ENCODE measurements at places on chromosomes 2 and 18. TPM values are rescaled to one million over a fixed set of nuclear protein-coding genes. Genes with fewer than 3 reads are reported as not detected.

KRTCAP3 gene
- total RNA-seq: 21.1 TPM

ZNF385B gene
- total RNA-seq: not detected

CDC42EP3 gene
- 60.3 TPM for total RNA-seq

- peak overlapping the region; percentile 16 for H3K4me3 ChIP-seq
- H3K4me1 ChIP-seq: peaks cover 3% of the 10 kb centered on the region
- no peaks in the 10 kb centered on the region for H3K27me3 ChIP-seq
- H3K36me3 ChIP-seq: no peaks in the 10 kb centered on the region
- no peak for DNase-seq
- peak overlapping the region; percentile 61 for H3K27ac ChIP-seq
Observed at GRCh38 chr2:203853722-203854121, 13.8 kb upstream of the CTLA4 start.

ITGB6 gene
- total RNA-seq: not detected

DNA sequence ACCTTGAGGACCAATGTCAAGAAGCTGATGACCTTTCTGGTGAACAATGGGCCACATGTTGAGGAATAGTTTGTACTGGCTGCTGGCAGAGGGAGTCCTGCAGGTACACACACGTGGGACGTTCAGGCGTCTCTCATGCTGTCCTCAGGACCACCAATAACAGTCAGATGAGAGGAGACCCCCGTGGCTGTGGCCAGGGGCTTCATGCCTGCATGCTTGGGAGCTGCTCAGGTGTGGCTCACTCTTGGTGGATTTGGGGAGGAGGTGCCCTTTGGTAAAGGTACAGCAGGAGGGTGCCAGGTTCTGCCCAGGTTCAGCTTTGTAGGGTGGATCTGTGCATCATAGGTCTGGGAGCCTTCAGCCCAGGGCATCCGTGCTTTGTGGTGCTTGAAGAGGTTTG is 62.9 kb upstream of the PXDN start:
- no peak for DNase-seq
- H3K36me3 ChIP-seq: no peaks in the 10 kb centered on the region
- no peak overlapping the region for H3K27ac ChIP-seq

DNA sequence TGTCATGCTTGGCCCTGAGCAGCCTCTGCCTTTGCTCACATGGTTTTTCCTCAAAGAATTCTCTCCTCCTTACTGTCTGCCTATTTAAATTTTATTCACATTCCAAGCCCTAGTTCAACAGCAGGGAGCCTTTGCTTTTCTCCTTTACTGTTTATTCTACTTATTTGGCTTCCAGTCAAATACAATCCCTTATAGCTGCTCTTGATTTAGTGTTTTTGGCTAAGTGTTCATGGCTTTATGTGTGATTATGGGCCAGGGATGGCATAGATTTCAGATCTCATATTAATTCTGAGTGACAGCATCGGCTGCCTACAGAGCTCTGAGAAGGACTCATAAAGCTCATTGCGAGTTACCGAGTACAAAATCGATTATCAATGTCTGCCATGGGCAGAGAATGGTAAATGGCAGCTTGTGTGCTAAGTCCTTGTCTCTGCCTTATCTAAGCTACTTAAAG is 106.7 kb downstream of the METTL8 start:
- peak overlapping the region; percentile 76 for H3K27ac ChIP-seq
- DNase-seq: no peak
- H3K36me3 ChIP-seq: no peaks in the 10 kb centered on the region

TRIM54 gene
- total RNA-seq: not detected

DNA sequence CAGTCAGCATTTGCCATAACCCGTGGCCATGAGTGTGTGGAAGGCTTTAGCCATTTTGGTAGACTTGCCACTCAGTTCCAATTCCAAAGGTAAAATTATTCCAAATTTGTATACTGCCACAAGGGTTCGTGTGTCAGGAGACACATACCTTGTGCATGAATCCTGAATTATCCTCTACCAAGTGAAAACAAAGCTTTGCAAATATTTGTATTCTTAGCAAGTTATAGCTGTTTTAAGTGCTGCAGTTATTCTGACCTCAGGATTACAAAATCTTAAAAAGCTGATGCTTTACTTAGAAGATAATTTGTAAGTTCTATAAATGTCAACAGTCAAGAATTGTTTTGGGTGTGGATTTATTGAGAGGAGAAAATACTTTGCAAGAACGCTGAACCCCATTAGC is 100.6 kb downstream of the ANTXR1 start:
- H3K36me3 ChIP-seq: no peaks in the 10 kb centered on the region
- H3K27ac ChIP-seq: no peak overlapping the region
- H3K27me3 ChIP-seq: no peaks in the 10 kb centered on the region

- peaks cover 3% of the 10 kb centered on the region for H3K36me3 ChIP-seq
- no peak for DNase-seq
- no peaks in the 10 kb centered on the region for H3K27me3 ChIP-seq
- peak overlapping the region; percentile 80 for H3K27ac ChIP-seq
Observed at GRCh38 chr2:197310987-197311420, 424 bp upstream of the ANKRD44 start.

DNA sequence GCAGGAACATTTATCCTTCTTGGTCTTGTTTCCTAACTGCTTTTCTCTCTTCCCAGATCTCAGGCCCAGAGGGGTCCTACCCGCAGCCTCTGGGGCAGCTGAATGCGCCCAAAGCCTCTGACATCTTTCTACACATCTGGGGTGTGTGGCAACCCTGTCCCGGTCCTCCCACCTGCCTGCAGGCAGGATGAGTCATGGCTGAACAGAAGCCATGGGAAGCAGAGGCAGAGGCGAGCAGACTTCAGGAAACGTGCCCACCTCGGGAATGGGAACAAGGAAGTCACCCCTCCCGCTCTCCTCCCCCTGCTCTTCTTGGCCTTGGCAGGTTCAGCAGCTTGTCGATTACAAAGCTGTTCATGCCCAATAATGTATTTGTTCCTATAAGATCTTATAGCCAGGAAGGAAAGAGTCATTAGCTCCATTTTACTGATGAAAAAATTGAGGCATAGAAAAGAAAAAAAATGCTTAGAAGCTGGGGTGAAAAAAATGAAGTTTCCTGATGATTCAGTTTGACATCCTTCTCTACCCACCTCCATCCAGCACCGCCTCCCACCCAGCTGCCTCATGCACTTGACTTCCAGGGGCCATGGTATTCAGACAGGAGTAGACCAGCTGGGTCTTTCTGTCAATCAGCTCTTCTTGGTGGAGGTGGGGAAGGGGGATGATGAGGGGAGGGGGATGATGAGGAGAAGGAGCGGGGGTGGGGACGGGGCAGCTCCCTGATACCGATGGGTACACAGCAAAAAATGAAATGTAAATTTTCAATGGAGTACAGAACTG is 10.4 kb upstream of the KCNF1 start:
- H3K27ac ChIP-seq: no peak overlapping the region
- DNase-seq: no peak
- H3K4me1 ChIP-seq: no peaks in the 10 kb centered on the region
- no peak overlapping the region for H3K4me3 ChIP-seq

DNA sequence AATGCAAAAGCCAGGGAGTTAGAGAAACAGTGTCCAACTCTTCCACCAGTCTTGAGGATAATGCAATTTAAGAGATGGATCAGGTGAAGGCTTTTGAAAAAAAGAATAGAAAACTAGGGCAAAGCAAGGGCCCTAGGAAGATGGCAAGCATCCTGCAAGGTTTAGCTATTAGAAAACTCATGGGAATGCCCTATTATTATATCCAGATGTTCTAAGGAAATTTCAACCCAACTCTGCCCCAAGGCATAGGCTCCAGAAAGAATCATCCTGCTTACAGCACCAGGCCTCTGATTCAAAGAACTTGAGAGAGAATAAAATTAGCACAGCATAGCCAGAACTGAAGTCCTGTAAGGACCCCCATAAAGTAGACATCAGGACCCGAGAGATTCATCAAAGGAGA is 68.1 kb downstream of the EN1 start:
- no peaks in the 10 kb centered on the region for H3K4me1 ChIP-seq
- H3K27ac ChIP-seq: no peak overlapping the region
- no peaks in the 10 kb centered on the region for H3K36me3 ChIP-seq
- H3K27me3 ChIP-seq: peaks cover 10% of the 10 kb centered on the region

DNA sequence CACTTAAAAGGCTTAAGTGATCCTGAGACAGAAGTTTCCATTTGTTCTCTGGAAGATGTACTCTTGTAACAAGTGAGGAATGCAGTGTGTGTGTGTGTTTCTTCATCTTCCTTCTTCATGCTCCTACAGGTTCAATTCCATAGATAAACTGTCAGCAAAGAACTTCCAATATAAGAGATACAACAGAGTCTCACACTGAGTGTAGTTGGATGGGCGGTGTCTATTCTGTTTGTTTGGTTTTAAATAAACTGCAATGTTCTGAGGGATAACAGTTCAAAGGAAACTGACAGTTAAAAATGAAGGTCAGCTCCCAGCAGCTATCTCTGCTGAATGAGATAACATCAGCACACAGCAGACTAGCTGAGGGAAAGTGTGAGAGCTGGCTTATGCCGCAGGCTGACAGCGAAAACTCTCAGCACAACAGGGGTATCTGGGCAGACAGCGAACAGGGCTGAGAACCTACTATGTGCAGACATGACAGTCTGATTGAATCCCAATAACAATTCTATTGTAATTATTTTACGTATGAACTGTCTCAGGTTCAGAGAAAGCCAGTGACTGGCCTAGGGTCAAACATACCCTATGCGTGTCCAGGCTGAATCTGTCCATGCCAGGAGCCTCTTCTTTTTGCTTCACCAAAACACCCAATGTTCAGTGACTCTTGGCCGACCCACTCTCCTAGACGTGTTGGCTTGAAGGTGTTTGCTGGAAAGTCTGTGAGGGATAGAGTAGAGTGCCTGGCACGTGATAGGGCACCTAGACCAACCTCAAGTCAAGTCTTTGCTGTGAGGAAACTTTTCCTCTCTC is 201.9 kb upstream of the TRIB2 start:
- H3K36me3 ChIP-seq: no peaks in the 10 kb centered on the region
- no peak overlapping the region for H3K4me3 ChIP-seq
- DNase-seq: peak; percentile 15
- H3K4me1 ChIP-seq: peaks cover 46% of the 10 kb centered on the region
- no peaks in the 10 kb centered on the region for H3K27me3 ChIP-seq

- no peak overlapping the region for H3K27ac ChIP-seq
- H3K27me3 ChIP-seq: no peaks in the 10 kb centered on the region
- peaks cover 76% of the 10 kb centered on the region for H3K4me1 ChIP-seq
- DNase-seq: no peak
- H3K36me3 ChIP-seq: peaks cover 3% of the 10 kb centered on the region
- no peak overlapping the region for H3K4me3 ChIP-seq
Observed at GRCh38 chr2:233116946-233117345, 56.8 kb downstream of the INPP5D start.

DNA sequence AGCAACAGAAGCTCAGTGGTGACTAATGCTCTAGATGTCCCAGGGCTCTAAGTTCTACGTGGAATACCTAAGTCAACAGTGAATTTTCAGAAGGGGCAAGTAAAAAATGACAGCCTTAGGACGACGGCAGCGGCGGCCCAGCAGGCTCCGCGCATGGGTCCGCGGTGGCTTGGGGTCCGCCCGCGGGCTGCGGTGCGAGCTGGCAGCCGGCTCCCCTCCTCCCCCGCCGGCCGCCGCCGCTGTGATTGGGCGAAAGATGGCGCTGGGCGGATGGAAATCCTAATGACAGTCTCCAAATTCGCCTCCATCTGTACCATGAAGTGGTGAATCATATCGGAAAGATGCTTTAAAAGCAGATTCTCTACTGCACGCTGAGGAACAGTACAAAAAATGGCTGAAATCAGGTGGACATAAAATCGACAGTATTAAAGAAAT is 74.7 kb downstream of the HNRNPLL start:
- H3K27me3 ChIP-seq: no peaks in the 10 kb centered on the region
- no peaks in the 10 kb centered on the region for H3K36me3 ChIP-seq
- no peak overlapping the region for H3K27ac ChIP-seq

DNA sequence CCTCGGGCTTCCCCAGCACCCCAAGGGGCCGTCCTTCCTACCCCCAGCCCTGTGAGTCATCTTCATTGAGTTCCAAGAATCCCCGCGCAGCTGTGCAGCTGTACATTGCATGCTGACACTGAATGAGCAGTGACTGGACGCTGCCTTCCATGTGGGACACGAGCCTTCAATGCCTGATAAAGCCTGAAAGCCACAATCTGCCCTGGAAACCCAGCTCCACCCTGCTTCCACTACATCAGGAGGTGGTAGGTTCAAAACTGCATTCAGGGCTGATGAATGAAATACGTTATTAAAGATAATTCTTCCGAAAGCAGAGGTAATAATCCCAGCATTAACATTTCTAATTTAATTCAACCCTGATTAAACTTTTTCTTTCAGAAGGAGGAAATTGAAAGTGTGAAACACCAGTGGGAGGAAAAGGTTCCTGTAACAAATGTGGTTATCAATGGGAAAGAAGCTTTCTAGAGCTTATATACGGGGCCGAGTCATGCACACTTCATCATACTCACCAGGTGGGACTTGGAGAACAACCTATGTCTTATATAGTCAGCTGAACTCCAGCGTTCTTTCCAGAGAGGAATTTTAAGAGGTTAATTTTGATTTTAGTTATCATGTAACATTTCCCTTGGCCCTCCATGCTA is 360.1 kb downstream of the LPIN1 start:
- H3K27me3 ChIP-seq: peaks cover 2% of the 10 kb centered on the region
- DNase-seq: no peak
- H3K36me3 ChIP-seq: no peaks in the 10 kb centered on the region
- no peak overlapping the region for H3K27ac ChIP-seq
- peaks cover 21% of the 10 kb centered on the region for H3K4me1 ChIP-seq
- no peak overlapping the region for H3K4me3 ChIP-seq

GRCh38 chr2:174717273-174717672 is 47.0 kb downstream of the CHRNA1 start:
- peaks cover 11% of the 10 kb centered on the region for H3K4me1 ChIP-seq
- peak overlapping the region; percentile 3 for H3K4me3 ChIP-seq
- no peaks in the 10 kb centered on the region for H3K36me3 ChIP-seq
- no peaks in the 10 kb centered on the region for H3K27me3 ChIP-seq
- peak overlapping the region; percentile 0 for H3K27ac ChIP-seq

- peaks cover 49% of the 10 kb centered on the region for H3K36me3 ChIP-seq
- H3K27ac ChIP-seq: no peak overlapping the region
- H3K4me3 ChIP-seq: no peak overlapping the region
- no peak for DNase-seq
- no peaks in the 10 kb centered on the region for H3K27me3 ChIP-seq
Observed at GRCh38 chr2:216478151-216478550, 20.5 kb upstream of the RPL37A start.

MYOM1 gene
- total RNA-seq: 1.9 TPM

SOX11 gene
- total RNA-seq: not detected

DNA sequence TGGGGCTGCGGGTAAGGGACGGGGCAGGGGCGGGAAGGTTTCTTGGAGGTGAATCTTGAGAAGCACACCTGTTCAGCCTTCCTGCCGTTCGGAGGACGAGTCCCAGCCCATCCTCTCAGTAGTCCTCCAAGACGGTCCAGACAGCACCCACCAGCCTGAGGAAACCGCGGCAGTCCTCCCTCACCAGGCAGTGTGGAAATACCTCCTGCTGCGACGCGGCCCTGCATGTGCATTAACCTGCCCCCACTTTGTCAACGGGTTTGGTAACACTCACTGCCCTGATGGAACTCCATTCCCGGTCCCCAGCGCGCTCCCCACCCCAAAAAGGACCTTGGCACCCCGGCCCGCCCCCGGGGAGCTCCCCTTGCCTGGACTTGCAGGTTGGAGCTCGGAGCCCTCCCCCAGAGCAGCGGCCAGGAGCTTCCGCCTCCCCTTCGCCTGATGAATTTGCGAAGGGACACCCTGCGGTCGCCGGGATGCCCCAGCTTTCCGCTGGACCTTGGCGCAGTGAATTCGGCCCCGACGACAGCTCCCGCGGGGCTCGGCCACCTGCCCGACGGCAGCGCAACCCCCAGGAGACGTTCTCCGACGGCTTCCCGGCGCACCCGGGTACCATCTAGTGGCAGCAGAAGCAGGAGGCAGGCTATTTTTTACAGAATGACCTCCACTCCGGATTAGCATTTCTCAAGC is 31.5 kb downstream of the ACVR1C start:
- H3K27me3 ChIP-seq: no peaks in the 10 kb centered on the region
- H3K4me3 ChIP-seq: peak overlapping the region; percentile 36
- DNase-seq: peak; percentile 55
- no peak overlapping the region for H3K27ac ChIP-seq
- no peaks in the 10 kb centered on the region for H3K36me3 ChIP-seq
